ENCODE measurements at places on chromosomes 13 and 19. TPM values are rescaled to one million over a fixed set of nuclear protein-coding genes. Genes with fewer than 3 reads are reported as not detected.

GJA3 gene
- total RNA-seq: 0.16 TPM

ACP7 gene
- total RNA-seq: 0.23 TPM

GRCh38 chr13:42574435-42575311, 721 bp downstream of the TNFSF11 start:
- H3K4me3 ChIP-seq: peak overlapping the region; percentile 52
- peak; percentile 26 for DNase-seq
- H3K36me3 ChIP-seq: no peaks in the 10 kb centered on the region
- peaks cover 5% of the 10 kb centered on the region for H3K4me1 ChIP-seq
- H3K27me3 ChIP-seq: peaks cover 55% of the 10 kb centered on the region
- H3K27ac ChIP-seq: no peak overlapping the region

CEACAM20 gene
- 1.5 TPM for total RNA-seq

SERP2 gene
- 4.3 TPM for total RNA-seq

RFPL4AL1 gene
- not detected for total RNA-seq

NCCRP1 gene
- total RNA-seq: 1.6 TPM

DNA sequence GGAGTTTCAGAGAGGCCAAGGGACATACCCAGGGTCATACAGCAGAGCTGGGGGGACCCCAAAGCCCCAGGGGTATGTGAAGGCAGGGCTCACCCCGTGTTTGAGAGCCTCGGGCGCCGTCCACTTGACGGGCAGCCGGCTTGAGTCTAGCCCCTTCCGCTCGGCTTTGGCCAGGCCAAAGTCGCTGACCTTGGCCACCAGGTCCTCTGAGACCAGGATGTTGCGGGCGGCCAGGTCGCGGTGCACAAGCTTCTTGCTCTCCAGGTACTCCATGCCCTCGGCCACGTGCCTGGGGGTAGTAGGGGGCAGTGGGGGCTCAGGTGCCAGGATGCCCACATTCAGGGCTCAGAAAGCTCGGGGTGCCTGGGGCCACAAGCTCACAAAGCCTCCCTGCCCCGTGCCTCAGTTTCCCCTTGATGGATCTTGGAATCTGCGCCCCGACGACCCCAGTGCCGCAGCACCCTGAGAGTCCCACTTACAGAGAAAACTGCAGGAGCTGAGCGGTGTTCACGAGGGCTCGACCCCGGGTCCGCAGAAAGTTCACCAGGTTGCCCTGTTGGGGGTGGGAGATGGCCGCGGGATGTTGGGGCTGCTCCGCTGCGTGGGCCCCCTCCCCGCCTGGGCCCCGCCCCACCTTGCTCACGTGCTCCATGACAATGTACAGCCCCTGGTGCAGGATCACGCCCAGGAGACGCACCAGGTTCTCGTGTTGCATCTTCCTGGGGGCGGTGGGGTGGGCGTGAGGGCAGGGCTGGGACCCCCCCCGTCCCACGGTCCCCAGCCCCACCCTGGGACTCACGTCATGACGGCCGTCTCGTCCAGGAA, 7.1 kb downstream of the MATK start:
- no peak overlapping the region for H3K4me3 ChIP-seq
- no peaks in the 10 kb centered on the region for H3K36me3 ChIP-seq
- H3K27me3 ChIP-seq: peaks cover 2% of the 10 kb centered on the region
- H3K27ac ChIP-seq: no peak overlapping the region
- H3K4me1 ChIP-seq: no peaks in the 10 kb centered on the region

DNA sequence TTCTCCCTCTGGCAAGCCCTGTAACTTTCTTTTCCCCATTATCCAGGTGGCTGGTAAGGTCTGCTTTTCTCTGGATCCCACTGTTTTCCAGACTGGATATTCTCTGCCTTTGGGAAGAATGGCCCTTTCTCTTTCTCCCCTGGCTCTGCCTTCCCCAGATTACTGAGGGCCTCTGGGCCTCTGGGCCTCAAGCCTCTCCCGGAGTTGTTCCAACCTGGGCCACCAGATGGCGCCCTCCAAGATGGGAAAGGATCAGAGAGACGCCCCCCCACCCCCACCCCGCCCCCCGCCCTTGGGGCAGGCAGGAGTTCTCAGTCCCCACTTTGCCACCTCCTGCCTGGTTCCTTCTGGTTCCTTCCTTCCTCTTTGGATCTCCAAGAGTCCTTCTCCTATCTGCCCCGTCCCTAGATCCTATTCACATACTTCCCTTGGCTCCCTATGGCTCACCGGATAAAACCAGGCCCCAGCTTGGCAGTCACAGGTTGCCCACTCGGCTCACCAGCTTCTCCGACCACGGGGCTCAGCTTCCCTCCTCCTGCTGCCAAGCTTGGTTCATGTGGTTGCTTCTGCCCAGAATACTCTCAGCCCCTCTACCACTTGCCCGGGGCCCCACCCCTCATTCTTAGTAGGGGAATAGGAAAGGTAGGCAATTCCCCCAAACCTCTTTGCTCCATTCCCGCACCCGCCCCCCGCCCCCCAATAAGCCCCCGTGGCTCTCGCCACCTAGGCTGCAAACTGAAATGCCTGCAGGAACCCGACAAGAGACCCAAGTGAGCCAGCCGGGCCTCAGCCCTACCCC, 13.1 kb downstream of the EPS8L1 start:
- no peak overlapping the region for H3K4me3 ChIP-seq
- H3K27ac ChIP-seq: no peak overlapping the region
- peak; percentile 85 for DNase-seq
- H3K36me3 ChIP-seq: no peaks in the 10 kb centered on the region
- peaks cover 14% of the 10 kb centered on the region for H3K4me1 ChIP-seq

- peak; percentile 19 for DNase-seq
- peaks cover 5% of the 10 kb centered on the region for H3K4me1 ChIP-seq
- no peaks in the 10 kb centered on the region for H3K27me3 ChIP-seq
- no peak overlapping the region for H3K4me3 ChIP-seq
- H3K27ac ChIP-seq: no peak overlapping the region
Measured at GRCh38 chr13:103358255-103358932, 292.2 kb upstream of the SLC10A2 start.

DNA sequence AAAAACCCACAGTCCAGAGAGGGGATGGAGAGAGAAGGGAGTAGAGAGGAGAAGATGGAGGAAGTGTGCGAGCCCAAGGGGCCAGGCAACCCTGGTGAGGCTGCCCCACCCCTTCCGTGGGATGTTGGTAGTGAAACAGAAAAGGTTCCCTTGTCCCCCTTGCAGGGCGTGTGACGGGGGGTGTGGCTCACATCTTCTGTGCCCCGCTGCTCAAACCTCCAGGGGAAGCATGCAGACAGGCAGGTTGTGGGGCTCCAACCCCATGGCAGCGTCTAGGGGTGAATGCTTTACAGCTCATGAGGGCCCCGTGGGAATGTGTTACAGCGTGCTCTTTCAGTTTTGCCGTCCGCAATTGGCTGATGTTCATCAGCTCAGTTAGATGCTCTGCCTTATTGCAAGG, 14.7 kb upstream of the EVI5L start:
- H3K4me3 ChIP-seq: no peak overlapping the region
- no peaks in the 10 kb centered on the region for H3K4me1 ChIP-seq

GRCh38 chr13:110929104-110929777, 14.4 kb upstream of the ANKRD10 start:
- no peak for DNase-seq
- peaks cover 4% of the 10 kb centered on the region for H3K27me3 ChIP-seq
- no peaks in the 10 kb centered on the region for H3K36me3 ChIP-seq
- no peak overlapping the region for H3K27ac ChIP-seq

KASH5 gene
- not detected for total RNA-seq

GRCh38 chr13:73703606-73704005, 430.6 kb downstream of the KLF12 start:
- H3K27me3 ChIP-seq: no peaks in the 10 kb centered on the region
- no peak overlapping the region for H3K4me3 ChIP-seq
- H3K27ac ChIP-seq: peak overlapping the region; percentile 81

- H3K27ac ChIP-seq: peak overlapping the region; percentile 53
- peaks cover 7% of the 10 kb centered on the region for H3K4me1 ChIP-seq
- no peak overlapping the region for H3K4me3 ChIP-seq
- DNase-seq: peak; percentile 35
Measured at GRCh38 chr13:40794414-40795368, 5.3 kb downstream of the SLC25A15 start.

JSRP1 gene
- 0.30 TPM for total RNA-seq

DNA sequence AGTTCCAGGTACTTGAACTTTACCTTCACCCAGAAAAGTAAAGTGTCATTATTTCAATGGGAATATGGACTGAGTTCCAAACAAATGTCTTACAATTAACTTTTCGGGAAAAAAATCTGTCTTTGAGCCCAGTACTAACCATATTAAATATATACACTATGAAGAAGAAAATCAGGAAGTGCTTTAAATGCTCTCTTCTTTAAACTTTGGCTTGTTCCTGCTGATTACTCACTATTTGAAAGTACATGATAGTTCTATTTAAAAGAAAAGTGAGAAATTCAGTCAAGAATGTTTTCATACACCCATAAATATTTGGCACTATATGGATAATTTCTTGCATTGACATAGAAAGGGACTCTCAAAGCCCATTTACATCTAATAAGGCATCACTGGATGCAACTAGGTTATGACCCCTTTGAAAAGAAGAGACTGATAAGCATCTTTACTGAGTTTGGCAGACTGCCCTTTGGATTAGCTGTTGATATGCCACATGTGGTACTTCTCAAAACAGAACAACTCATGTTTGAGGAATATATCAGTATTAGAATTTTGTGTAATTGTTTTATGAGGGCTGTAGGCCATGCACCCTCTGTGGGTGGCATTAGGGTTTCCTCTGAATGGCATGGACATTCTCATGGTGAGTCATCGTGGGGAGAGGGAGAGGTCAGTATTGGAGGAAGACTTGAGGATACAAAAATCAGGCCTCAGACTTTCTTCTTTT, 25.0 kb upstream of the VWA8 start:
- H3K36me3 ChIP-seq: no peaks in the 10 kb centered on the region
- H3K27me3 ChIP-seq: no peaks in the 10 kb centered on the region
- no peaks in the 10 kb centered on the region for H3K4me1 ChIP-seq
- DNase-seq: no peak

GRCh38 chr19:6250024-6250615, 29.7 kb downstream of the MLLT1 start:
- H3K27ac ChIP-seq: no peak overlapping the region
- no peaks in the 10 kb centered on the region for H3K27me3 ChIP-seq
- H3K36me3 ChIP-seq: no peaks in the 10 kb centered on the region
- no peak overlapping the region for H3K4me3 ChIP-seq
- no peaks in the 10 kb centered on the region for H3K4me1 ChIP-seq

GRCh38 chr19:40221858-40222619, 3.9 kb upstream of the TTC9B start:
- peaks cover 42% of the 10 kb centered on the region for H3K27me3 ChIP-seq
- peaks cover 3% of the 10 kb centered on the region for H3K4me1 ChIP-seq
- no peak overlapping the region for H3K27ac ChIP-seq

- DNase-seq: no peak
- H3K27me3 ChIP-seq: peaks cover 3% of the 10 kb centered on the region
- no peaks in the 10 kb centered on the region for H3K36me3 ChIP-seq
- H3K4me1 ChIP-seq: peaks cover 12% of the 10 kb centered on the region
- no peak overlapping the region for H3K27ac ChIP-seq
- H3K4me3 ChIP-seq: no peak overlapping the region
Measured at GRCh38 chr19:30556230-30556711, 184.1 kb downstream of the ZNF536 start.

ZNF417 gene
- total RNA-seq: 11.4 TPM

DNA sequence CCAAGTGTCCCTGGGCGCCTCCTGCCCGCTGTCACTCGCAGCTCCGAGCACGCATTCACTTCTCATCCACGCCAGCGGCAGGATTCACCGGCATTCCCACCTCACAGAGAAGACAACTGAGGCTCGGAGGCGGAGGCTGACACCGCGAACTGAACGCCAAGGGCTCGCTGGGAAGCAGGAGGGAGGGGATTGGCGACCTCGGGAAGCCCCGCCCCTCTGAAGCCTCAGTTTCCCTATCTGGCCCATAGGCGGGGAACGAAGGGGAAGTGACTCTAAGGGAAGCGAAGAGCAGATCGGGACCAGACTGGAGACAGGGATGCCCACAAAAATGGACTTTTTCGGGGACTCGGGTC, 256 bp downstream of the MICOS13 start:
- H3K4me1 ChIP-seq: no peaks in the 10 kb centered on the region
- H3K4me3 ChIP-seq: peak overlapping the region; percentile 63
- no peaks in the 10 kb centered on the region for H3K36me3 ChIP-seq
- DNase-seq: peak; percentile 52

ELSPBP1 gene
- 2.4 TPM for total RNA-seq

PRODH2 gene
- 5.1 TPM for total RNA-seq

DNA sequence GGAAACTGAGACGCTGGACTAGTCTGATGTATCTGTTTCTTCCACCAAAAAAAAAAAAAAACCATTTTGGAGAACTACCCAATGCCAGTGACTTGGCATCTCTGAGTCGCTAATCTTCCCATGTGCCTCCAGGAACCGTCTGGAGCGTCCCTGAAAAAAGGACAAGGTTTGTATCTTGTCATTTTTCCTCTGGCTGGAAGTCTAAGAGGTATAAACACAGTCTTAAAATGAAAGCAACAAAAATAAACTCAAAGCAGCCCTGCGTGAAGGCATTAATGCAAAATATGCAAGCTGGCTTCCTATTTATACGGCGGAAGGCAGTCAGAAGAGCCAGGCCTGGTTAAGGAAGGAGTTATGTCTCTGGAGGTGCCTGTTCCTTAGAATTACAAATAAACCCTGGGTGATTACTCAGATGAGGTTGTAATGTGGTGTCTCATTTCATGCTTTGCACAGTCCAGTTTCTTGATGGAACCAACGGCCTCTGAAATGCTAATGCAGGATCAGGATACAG, 20.3 kb downstream of the ACTN4 start:
- H3K27me3 ChIP-seq: no peaks in the 10 kb centered on the region
- H3K4me1 ChIP-seq: peaks cover 83% of the 10 kb centered on the region
- peak overlapping the region; percentile 85 for H3K27ac ChIP-seq
- H3K36me3 ChIP-seq: no peaks in the 10 kb centered on the region

ANGPTL8 gene
- 25.5 TPM for total RNA-seq

GRCh38 chr19:19642506-19643157, 825 bp downstream of the GMIP start:
- H3K27ac ChIP-seq: peak overlapping the region; percentile 96
- peaks cover 4% of the 10 kb centered on the region for H3K4me1 ChIP-seq
- DNase-seq: no peak
- no peaks in the 10 kb centered on the region for H3K27me3 ChIP-seq

ATCAY gene
- 0.28 TPM for total RNA-seq

GRCh38 chr19:17021328-17021727, 5.3 kb downstream of the CPAMD8 start:
- no peaks in the 10 kb centered on the region for H3K36me3 ChIP-seq
- no peak for DNase-seq
- H3K27me3 ChIP-seq: peaks cover 7% of the 10 kb centered on the region
- H3K4me1 ChIP-seq: peaks cover 5% of the 10 kb centered on the region

GRCh38 chr19:50392759-50393158, 8.6 kb downstream of the POLD1 start:
- H3K4me3 ChIP-seq: no peak overlapping the region
- no peaks in the 10 kb centered on the region for H3K36me3 ChIP-seq
- H3K4me1 ChIP-seq: no peaks in the 10 kb centered on the region
- no peak overlapping the region for H3K27ac ChIP-seq
- no peak for DNase-seq

MYO16 gene
- total RNA-seq: 0.23 TPM

GRCh38 chr19:15427350-15427700, 8.5 kb upstream of the AKAP8L start:
- no peak overlapping the region for H3K4me3 ChIP-seq
- no peaks in the 10 kb centered on the region for H3K36me3 ChIP-seq
- no peaks in the 10 kb centered on the region for H3K27me3 ChIP-seq
- H3K4me1 ChIP-seq: peaks cover 10% of the 10 kb centered on the region
- DNase-seq: no peak

ZNF90 gene
- total RNA-seq: 8.7 TPM

GRCh38 chr19:36141039-36141927, 1.4 kb downstream of the CAPNS1 start:
- peak; percentile 94 for DNase-seq
- H3K36me3 ChIP-seq: no peaks in the 10 kb centered on the region
- H3K27ac ChIP-seq: peak overlapping the region; percentile 100
- H3K4me1 ChIP-seq: no peaks in the 10 kb centered on the region

Data from hepatocyte (in vitro differentiated cells).